ENCODE measurements at places on chromosomes 4 and X.

GRCh38 chr4:48683784-48684666 is 96.1 kb downstream of the FRYL start:
- no peak for DNase-seq

GRCh38 chrX:51494409-51494808 is 2.0 kb downstream of the NUDT11 start:
- no peak for DNase-seq

DNA sequence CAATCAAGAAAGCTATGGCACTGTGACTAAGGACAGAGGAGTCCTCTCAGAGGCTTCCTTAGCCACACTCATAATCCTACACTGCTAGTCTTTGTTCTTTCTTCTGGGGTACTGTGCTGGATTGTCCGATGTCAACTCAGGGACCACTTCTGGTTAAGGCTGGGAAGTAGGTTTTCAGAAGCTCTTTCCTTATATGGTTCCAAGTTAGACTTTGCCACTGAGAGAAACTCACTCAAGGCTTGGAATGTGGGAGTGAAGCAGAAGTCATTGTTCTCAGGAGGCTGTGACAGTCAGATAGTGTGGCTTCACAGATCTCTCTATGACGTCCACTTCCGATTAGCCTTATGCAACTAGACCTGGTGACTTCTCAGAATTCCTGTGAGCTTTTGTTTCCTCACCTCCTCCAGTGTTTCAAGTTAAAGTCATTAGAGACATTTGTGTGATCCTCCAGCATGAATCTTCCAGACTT is 317.3 kb upstream of the F9 start:
- DNase-seq, result no peak

DNA sequence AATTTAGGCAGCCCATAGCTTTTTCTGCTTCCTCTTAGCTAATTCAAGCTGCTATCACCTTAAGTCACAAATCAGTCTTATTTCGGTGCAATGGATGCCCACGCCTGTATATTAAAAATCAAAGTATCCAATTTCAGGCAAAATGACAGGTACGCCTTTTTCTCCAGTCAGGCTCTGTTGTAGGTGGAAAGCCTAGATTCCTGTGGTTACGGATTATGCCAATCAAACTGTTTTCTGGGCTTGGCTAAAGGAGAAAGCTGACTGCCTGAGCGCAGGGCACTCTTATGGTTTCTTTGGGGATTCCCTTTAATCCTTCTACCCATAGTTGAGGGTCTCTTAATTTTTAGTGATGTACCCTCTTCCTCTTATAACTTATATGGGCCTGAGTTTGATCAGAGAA is 550.5 kb downstream of the PDHA2 start:
- DNase-seq, result no peak

- no peak for DNase-seq
Measured at GRCh38 chrX:117765211-117765610, 351.4 kb downstream of the KLHL13 start.

DNA sequence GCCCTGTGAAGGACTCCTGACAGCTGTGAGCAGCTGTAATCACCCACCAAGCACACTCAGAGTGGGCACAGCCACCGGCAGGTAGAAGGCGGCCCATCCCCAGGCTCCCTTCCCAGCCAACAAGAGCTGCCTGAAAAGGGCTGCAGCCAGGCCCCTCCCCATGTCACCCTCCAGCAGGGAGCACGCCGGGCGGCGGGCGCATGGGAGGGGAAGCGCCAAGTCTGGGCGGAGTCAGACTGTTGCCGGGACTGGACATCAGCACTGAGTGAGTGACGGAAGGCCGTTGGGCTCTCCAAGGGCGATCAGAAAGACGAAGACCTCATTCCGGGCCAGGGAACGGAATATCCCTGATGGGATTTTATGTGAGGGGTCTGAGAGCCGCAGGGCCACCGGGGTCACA is 82.1 kb downstream of the PPP2R2C start:
- DNase-seq, result no peak

GRCh38 chrX:117093319-117093718 is 630.5 kb upstream of the CT83 start:
- DNase-seq, result no peak

DNA sequence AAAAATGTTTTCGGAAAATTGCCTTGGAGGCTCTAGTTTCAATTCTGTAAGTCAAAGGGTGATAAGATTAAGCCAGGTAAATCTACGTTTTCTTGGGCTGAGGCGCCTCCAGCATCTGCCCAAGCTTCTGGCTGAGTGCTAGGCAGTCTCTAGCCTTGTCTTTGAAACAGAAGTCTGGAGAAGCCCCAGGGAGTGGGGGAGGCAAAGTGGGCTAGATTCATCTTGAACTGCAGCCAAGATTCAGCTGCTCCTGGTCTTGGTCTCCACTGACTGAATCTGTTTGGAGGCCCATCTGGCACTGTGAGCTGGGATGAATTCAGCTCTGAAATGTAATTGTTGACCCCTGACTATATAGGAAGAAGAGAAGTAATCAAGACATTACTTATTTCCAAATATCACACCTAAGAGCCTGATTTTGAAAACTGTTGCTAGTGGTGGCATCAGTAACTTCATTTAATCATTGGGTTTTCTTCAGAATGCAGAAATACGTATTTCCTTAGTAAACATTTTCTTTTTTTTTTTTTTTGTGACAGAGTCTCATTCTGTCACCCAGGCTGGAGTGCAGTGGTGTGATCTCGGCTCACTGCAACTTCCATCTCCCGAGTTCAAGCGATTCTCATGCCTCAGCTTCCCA is 187.3 kb upstream of the LEF1 start:
- DNase-seq, result no peak

- no peak for DNase-seq
Measured at GRCh38 chr4:115249808-115250207, 136.4 kb upstream of the NDST4 start.

- DNase-seq, result no peak
Measured at GRCh38 chrX:112774651-112775293, 65.9 kb downstream of the AMOT start.
